ENCODE measurements at places on chromosomes 12 and 14.

GRCh38 chr14:32602699-32603098, 273.6 kb downstream of the AKAP6 start:
- DNase-seq = no peak

DNA sequence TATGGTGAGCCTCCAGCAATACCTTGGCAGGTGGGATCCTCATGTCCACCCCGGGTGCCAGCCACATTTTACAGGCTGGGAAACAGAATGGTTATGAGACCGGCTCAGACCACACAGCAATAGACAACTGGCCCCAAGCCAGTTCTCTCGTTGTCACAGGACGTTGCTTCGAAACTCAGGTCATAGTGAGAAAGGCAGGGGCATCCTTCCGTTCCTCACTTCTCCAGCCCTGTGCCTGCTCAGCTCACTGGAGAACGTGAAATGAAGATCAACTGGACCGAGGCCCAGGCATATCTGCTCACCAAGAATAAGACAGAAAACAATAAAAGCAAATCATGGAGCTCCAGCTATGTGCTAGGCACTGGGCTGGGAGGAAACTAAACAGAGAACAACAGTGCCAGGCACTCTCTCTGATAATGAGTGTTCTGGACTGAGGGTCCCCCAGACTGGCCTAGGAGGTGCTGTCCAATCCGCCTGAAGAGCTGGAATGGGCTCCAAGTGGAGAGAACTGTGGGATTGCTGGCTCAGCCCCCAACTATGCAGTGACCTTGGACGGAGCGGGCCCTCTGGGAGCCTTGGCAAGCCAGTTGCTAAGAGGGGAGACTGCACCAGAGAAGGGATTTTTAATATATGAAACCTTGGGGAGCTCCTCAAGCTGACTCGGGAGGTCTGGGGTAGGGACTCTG, 18.8 kb upstream of the FAIM2 start:
- DNase-seq = no peak

GRCh38 chr14:59241121-59241520, 52.7 kb downstream of the DAAM1 start:
- DNase-seq = no peak

DNA sequence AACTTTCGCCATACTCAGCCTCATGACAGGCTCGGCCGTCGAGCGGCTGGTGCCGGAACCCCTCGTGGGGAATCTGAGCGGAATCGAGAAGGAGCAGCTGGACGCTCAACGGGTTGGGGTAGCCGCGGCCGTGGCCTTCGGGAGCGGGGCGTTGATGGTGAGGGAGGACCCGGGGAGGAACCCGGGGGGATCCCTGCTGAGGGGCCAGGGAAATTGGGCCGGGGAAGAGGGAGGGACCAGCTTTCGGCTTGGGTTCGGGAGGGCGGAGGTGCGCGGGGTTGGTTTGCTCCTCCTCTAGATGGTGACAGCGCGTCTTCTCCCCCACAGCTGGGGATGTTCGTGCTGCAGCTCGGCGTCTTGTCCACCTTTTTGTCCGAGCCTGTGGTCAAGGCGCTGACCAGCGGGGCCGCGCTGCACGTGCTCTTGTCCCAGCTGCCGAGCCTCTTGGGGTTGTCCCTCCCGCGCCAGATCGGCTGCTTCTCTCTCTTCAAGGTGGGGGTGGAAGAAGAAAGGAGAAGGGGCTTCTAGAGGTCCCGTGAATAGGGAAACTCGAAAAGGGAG, 9.8 kb downstream of the ARHGEF25 start:
- peak; percentile 41 for DNase-seq

- DNase-seq = no peak
Measured at GRCh38 chr12:55043542-55043941, 23.8 kb downstream of the NEUROD4 start.

- DNase-seq = no peak
Measured at GRCh38 chr14:23085458-23085857, 9.5 kb downstream of the ACIN1 start.

DNA sequence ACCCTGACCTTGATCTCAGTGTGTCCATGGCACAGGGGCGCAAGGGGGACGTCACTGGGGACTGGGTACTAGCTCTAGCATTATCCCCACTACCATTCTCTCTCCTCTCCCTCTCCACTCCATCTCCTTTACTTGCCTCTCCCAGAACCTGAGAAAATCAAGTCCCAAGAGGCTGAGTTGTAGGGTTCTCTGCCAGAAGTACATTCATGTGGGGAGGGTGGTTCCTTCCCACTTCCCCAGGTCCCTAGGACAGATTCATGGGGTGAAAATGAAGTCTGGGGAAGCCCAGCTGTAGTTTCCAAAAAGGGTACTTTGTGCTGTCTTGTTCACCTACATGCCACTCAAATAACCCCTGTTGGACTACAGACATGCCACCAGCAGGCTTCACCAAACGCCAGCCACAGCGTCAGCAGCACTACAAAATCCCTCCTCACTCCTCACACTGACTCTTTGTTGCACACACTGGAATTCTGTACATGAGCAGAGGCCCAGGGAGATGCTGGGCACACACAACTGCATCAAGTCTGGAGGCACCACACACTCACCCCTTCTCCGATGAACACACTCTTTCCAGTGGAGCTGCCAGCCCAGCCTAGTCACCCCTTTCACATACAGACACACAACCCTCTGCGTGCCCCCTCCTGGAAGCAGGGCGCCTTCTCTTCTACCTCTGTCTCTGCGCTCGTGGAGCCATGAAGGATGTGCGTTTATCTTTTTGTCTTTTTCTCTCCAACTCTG, 6.9 kb downstream of the RARG start:
- no peak for DNase-seq

GRCh38 chr12:124323771-124324530, 29.1 kb downstream of the RFLNA start:
- DNase-seq = no peak

DNA sequence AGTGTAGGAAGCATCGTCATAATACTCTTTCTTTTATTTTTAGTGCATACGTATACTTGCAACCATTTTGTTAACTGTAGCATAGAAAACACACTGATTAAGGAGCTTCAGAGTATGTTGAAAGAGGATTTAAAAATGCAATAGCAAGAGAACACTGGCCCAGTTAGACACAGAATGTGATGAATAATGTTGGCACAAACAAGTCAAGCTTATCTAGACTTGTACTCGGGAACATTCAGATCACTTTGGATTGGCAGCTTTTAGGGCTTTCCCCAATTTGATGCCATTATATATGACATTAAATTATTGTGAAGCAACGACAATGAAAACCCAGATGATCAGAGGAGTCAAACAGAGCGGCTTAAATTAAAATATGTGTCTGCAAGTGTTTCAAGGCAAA, 468.1 kb downstream of the PRKD1 start:
- DNase-seq = no peak

GRCh38 chr14:104319491-104320241, 181.3 kb downstream of the KIF26A start:
- DNase-seq = no peak

- DNase-seq = no peak
Measured at GRCh38 chr12:57148469-57149244, 1.2 kb upstream of the LRP1-AS start.

DNA sequence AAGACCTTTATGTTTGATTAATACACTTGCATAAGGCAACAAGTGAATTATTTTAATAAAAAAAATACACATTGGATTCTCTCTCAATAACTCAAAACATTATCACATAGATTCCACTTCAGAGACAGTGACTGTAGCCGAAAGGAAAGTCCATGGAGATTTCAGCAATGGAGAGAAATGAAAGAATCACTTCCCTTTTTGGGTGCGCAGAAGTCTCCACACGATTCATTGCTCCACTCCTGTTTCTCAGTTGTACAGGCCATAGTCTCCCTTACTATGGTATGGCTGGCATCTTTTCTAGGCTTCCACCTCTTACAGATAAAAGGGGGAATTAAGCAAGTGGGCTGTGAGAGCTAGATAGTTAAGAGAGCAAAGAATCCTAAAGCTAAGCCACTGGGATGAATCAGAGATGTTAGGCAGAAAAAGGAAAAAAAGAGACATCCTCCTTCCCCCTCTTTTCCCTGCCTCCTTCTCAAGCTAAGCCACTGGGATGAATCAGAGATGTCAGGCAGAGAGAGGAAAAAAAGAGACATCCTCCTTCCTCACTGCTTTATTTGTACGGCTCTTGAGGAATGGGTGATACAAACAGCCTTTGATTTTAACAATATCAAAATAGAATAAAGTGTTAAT, 16.3 kb downstream of the ST8SIA1 start:
- DNase-seq = no peak

DNA sequence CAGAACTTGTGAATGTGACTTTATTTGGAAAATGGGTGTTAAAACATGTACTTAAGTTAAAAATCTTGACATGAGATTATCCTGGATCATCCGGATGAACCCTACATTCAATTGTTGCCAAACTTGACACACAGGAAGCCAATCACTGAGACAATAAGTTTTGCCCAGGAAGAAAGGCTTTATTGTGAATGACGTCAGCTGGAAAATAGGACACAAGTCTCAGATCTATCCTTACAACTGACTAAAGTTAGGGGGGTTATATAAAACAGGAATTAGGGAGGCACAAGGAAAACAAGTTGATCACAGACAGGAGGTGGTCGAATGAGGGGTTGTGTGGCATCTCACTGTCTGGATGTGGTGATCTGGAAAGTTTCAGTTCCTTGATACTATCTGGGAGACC, 126.9 kb downstream of the TTC8 start:
- DNase-seq = no peak

DNA sequence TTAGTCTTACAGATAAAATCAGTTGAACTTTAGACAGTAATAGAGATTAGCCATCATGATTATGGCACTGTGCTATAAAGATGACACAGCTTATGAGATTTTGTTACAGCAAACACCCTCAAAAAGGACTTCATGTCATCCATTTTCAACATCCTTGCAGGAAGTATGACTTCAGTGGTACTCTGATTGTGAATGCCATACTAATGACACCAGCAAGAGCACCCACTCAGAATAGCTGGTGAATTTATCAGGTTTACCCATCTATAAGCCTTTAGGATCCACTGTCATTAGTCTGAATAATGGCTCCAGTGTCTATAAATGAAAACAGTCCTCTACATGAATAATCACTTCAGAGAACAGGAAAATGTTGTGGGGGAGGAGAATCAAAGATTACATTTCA, 615.2 kb downstream of the RPS29 start:
- no peak for DNase-seq

Data from right kidney (tissue), 9 donors.